ENCODE measurements at places on chromosomes 7 and 10.

DNA sequence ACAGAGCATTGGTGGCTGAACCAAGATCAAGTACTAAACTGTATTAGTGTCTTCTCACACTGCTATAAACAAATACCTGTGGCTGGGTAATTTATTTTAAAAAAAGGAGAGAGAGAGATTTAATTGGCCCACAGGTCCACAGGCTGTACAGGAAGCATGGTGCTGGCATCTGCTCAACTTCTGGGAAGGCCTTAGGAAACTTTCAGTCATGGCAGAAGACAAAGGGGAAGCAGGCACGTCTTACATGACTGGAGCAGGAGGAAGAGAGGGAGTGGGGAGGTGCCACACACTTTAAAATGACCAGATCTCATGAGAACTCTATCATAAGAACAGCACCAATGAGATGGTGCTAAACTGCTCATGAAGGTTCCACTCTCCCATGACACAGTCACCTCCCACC is 95.2 kb upstream of the JCAD start:
- DNase-seq: no peak

DNA sequence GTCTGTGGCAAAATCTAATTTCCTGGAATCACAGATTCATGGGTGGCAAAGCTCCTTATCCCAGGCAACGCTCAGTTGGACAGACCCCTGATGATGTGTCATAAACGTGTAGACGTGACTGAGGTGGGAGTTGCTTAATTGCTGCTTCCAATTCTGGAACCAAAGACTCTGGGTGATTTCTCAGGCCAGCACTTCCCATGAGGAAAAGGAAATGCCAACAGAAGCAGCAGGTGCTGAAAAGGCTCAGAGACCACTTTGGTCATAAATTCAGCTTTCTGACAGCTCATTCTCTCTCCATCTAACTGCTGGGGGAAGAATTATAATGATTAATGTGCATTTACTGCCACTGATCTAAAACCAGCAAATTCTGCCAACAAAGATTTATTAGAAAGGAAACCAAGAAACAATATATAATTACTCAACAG is 88.7 kb downstream of the OSBPL3 start:
- no peak for DNase-seq

DNA sequence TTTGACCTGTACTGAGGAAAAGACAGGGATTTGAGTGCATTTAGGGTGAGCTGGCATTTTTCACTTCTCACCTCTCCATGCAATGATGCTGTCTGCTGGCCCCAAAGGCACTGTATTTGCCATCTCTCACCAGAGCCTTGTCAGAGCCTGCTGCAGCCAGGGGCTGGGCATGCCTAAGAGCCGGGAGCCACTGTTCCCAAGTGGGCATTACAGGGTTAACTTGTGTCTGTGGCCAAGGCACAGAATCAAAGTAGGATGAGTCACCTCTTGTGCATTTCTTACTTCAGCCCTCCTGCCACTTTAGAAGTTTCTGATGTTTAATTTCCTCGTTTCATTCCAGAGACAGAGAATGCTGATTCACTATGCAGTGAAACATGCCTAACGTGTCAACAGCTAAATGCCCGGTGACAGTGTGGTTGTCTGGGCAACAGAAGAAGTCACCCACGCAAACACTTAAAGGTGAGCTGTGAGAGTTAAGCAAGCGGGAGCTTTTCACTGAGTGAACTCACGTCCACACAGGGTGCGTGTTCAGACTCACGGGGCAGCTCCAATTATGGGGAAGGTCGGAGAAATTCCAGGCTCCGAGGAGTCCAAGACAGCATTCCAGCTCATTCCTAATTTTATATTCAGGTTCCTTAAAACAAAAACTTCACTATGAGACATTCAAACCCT is 57.1 kb upstream of the IGFBP3 start:
- no peak for DNase-seq

- peak; percentile 88 for DNase-seq
These were observed 3.9 kb downstream of the HMX3 start for GRCh38 chr10:123139521-123140163.

- DNase-seq: no peak
These were observed 52.7 kb upstream of the DKK1 start for GRCh38 chr10:52261362-52261761.

DNA sequence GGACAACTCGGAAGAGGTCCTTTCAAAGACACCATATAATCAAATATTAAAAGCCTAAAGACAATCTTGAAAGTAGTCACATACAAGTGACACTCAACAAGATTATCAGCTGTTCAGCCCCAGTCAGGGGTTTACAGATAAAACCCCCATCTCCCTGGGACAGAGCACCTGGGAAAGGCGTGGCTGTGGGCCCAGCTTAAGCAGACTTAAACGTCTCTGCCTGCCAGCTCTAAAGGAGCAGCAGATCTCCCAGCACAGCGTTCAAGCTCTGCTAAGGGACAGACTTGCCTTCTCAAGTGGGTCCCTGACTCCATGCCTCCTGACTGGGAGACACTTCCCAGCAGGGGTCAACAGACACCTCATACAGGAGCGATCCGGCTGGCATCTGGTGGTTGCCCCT is 18.0 kb downstream of the CDCA7L start:
- DNase-seq: no peak

- no peak for DNase-seq
These were observed 50.9 kb upstream of the PDLIM1 start for GRCh38 chr10:95341716-95342130.

- DNase-seq: peak; percentile 82
These were observed 18.3 kb upstream of the ZNF12 start for GRCh38 chr7:6725003-6725402.

- DNase-seq: no peak
These were observed 98.3 kb downstream of the GLI3 start for GRCh38 chr7:42138691-42139090.

- DNase-seq: peak; percentile 49
These were observed 11.0 kb downstream of the MINDY3 start for GRCh38 chr10:15849316-15849715.

DNA sequence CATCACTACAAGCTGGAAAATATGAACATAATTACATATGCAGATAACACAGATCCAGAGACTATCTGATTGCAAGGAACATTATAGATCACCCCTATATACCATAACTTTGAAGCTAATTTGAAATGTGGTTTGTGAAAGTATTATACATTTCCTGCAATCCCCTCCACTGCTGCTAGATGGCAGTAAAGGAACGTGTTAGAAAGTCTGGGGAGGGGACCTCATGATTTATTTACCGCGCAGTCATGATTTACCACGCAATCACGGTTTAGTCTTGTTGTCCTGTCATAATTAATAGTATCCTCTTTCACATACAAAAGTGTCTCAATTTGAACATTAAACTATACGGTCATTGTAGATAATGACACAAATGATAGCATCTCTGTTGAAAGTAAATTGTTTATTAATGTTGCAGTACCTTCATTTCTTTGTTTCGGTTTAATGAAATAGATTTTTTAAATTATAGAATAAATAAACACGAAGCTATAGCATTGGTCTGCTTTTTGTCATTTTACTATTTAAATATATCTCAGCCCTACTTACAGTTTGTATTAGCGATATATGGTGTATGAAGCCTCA is 145.3 kb upstream of the PRSS1 start:
- peak; percentile 32 for DNase-seq

DNA sequence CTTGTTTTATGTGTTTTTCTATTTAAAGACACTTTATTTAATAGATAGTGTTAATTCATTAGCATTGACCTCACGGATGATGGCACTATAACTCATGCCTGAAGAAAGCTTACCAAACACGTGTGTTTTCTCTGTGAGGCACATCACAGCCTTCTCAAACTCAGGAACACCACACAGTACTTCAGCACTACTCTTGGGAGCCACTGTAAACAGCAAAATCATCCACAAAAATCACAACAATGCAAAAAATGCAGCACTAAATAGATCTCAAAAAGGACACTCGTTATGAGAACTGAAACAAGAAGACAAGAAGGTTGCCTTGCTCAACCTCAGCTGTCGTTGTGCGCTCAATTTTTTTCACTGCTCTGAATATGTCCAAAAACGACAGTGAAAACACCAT is 12.0 kb upstream of the PARP12 start:
- no peak for DNase-seq

- no peak for DNase-seq
These were observed 269.8 kb downstream of the SKAP2 start for GRCh38 chr7:26594553-26594952.

- DNase-seq: no peak
These were observed 29.5 kb downstream of the BAG3 start for GRCh38 chr10:119680650-119681081.

GRCh38 chr10:29023678-29024077 is 265.2 kb upstream of the LYZL1 start:
- DNase-seq: no peak

- DNase-seq: no peak
These were observed 106.8 kb downstream of the ANK3 start for GRCh38 chr10:60282771-60283353.

GRCh38 chr7:2325162-2325561 is 10.9 kb upstream of the SNX8 start:
- DNase-seq: peak; percentile 94

DNA sequence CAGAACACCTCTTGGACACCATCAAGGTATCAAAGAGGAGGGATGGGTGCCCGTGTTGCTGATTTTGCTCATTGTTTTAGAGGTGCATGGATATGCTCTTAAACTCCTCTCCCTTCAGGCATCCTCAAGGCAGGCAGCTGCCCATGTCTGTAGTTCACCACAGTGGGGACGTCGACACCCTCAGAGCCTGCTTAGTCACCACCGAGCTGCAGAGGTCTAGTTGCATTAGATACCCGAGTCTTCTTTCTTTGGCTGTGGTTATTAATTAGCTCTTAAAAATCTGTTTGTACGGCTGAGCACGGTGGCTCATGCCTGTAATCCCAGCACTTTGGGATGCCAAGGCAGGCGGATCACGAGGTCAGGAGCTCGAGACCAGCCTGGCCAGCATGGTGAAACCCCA is 24.7 kb upstream of the TSPAN13 start:
- DNase-seq: no peak

- no peak for DNase-seq
These were observed 54.1 kb upstream of the NXPH1 start for GRCh38 chr7:8379264-8379663.

DNA sequence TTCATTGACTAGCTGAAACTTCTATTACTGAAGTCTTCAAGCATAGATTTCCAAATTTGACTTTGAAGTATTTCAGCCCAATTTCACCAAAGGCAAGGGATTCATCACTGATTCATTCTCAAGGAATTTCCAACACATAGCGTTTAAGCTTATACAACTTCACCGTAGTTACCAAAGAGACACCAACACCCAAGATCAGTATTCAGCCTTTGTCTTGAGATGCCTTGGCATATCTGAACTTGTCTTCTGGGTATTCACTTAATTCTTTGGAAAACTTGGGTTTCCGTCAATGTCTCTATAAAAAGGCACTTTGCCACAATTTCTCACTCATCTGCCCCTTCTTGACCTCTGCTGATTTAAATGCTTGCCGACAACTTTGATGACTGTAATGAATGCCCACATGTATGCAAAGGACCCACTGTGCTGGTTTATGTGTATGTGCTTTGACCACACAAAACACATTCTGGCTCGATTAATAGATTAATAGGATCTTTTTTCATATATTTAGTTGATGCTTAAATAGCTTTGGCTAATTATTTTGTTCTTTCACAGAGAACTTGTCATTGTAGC is 49.6 kb downstream of the TES start:
- no peak for DNase-seq

DNA sequence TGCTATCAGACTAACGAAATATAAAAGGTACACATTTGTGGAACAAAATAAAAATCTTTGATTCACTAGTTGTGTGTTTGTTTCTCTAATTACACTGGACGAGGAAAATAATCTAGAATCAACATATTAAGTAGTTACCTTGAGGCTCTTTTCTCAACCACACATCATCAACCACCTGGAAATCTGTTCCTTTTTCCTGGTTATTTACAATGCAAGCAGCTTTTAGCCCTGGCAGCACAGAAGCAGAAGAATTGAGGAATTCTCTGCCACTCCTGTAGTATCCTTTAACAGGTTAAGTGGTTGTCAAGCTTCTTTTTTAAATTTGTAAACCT is 23.7 kb downstream of the NUP42 start:
- no peak for DNase-seq

DNA sequence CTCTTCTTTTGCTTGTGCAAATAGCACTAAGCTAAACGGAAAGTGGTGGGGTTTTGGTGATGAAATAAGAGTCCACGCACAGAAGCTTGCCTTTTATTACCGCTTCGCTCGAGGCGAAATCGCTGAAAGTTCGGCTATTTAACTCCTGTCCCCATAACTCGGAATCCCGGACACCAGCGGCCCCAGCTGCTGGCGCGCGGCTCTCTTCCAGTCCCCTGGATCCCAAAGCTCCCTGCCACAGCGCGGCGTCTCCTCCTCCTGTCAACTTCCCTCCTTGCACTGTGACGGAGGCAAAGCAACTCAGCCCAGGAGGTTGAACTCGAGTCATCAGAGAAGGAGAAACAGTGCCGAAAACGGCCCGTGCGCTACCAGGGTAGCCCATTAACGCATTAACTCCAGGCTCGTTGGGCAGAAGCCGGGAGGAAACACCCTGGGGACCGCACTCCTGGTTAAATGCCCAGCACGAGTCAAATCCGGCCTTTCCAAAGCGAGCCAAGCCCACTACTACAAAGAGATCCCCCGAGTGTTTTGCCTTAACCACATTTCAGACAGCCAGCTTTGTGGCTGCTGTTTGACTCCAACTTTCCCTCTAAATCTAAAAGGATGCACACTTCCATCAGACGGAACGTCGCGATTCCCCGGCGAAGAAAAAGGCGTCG is 1.3 kb downstream of the SEMA3D start:
- DNase-seq: no peak

- no peak for DNase-seq
These were observed 482.6 kb downstream of the DNAJB6 start for GRCh38 chr7:157819455-157819807.

GRCh38 chr7:136183981-136184380 is 206.8 kb upstream of the MTPN start:
- DNase-seq: no peak

- DNase-seq: no peak
These were observed 107.4 kb downstream of the EEPD1 start for GRCh38 chr7:36260481-36260880.

- DNase-seq: no peak
These were observed 18.0 kb upstream of the STEAP4 start for GRCh38 chr7:88324699-88325098.

DNA sequence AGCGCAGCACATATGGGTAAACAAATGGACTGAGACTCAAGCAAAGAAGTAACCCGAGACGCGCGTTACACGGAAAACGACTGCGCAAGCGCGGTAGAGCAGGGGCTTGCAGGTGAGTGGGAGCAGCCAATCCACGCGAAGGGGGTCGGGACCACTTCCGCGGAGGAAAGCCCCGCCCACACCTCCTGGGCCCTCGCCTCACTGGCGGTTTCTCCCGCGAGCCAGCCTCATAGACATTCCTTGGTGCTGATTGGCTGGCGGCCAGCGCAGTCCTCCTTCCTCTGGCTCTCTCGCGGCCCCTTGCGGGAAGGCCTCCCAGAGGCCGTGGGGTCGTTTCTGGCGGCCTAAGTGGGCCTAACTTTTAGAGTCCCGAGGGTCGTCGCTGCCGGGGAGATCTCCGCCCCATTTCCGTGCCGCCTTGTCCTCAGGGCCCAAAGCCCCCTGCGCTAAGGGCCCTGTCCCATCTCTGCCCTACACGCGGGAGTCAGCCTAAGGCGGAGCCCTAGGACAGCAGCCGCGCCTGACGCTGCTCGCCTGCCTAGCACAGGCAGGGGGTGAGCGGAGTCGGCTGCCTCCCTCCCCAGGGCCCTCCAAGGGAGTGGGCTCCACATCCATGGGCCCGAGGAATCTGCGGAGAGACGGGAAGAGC is 9.1 kb upstream of the FXYD4 start:
- no peak for DNase-seq
